ENCODE measurements at places on chromosomes 6 and 20.

- peak; percentile 90 for DNase-seq
Measured at GRCh38 chr6:148508401-148509041, 165.9 kb downstream of the SASH1 start.

GRCh38 chr6:43399932-43400487 lies 27.3 kb upstream of the ABCC10 start:
- no peak for DNase-seq

GRCh38 chr6:116096979-116097816 lies 3.5 kb upstream of the NT5DC1 start:
- DNase-seq, result no peak

- no peak for DNase-seq
Measured at GRCh38 chr6:40819182-40819834, 219.7 kb downstream of the UNC5CL start.

GRCh38 chr20:62146019-62146755 lies 2.6 kb downstream of the SS18L1 start:
- DNase-seq, result no peak

DNA sequence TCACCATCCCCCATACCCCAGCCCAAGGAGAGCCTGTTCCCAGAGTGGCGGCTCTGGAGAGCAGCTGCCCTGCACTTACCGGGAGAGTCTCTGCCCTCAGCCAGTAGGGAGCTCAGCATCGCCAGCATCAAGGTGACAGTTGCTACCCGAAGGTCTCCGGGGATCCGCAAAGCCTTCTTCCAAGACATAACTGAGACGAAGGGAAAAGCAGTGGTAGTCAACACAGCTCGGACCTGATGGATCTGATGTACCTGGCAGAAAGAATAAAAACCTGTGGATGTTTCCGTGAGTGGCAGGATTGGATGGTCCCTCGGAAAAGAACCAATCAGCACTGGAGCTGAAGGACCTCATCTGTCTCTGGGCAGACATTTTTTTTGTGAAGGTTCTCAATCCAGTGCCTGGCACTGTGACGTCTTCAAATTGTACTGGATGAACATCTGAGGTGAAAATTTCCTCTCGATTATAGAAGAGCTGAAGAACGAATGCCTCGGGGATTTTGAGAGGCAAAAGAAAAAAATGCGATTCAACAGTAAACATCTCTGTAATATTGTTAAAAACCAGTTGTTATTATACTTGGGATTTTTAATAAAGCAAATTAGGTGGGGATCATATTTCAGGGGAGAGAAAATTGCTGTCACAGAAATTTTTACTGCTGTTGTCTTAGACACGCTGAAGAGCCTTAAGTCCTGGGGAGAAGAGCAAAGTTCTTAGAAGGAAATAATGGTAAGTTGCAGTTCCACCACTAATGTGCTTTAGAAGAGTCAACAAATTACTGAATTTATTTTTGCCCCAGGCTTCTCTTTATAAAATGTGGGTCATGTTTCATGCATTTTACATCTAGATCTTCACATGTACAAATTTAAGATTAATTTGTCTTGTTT lies at the start of gene HLA-DQB1:
Gene HLA-DQB1 (minus strand): TSS at position 238 of the 881 bp plus-strand sequence. CDS start 50 bp downstream, at position 188.
- no peak for DNase-seq

DNA sequence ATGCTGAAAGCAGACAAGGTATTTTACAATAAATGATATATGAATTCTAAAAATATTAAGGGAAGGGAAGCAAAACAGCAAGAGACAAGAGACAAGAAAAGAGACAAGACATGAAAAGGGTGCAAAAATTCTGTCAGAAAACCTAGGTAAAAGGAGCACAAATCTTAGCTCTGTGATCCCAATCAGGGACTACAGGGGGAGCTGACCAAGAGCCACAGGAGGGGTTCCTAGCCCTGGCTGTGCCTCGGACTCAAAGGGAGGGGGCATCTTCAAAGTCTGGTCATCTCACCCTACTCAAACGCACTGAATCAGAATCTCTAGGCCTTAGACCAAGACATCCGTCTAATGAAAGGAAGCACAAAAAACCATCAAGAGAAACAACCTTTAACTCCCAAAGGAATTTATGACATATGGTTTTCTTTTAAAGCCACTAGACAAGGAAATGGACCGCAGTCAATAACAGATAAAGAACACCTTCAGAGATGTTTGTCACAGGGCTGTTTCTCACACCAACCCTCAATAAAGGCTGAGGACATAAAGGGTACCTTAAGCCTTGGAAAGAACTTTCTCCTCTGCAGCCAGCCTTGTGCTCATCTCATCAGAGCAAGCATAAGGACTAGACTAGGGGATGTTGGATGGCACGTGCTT lies 130.4 kb upstream of the CDYL start:
- no peak for DNase-seq

GRCh38 chr6:111926731-111927302 lies 53.6 kb upstream of the FYN start:
- no peak for DNase-seq

DNA sequence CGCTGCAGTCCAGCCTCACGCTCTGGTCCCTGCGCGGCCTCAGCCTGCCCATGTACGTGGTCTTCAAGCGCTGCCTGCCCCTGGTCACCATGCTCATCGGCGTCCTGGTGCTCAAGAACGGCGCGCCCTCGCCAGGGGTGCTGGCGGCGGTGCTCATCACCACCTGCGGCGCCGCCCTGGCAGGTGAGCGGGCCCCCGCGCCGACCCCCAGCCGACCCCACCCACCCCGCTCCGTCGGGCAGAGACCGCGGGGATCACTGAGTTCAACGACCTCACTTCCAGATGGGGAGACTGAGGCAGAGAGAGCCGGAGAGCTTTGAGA lies 545 bp downstream of the SLC35D3 start:
- DNase-seq, result no peak

DNA sequence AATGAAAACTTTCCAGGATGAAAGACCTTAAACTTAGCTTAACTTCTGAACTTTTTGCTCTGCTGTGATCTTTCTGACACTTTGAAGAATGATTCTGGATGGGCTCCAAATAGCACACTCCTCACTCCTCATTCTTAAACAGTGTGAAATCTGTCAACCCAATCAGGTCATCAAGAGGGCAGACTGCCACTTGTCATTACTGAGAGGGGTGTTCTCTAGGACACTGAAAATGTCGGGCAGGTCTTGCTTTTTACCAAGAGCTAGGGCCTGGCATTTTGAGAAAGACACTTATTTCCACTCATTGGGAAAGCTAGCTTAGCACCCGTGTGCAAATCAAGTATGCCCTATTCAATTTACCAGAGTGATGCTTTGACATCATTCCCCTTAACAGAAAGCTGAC lies 122.2 kb downstream of the MTFR2 start:
- DNase-seq, result no peak

- DNase-seq, result no peak
Measured at GRCh38 chr20:52590100-52590499, 382.1 kb upstream of the TSHZ2 start.

GRCh38 chr20:48169650-48170225 lies 384.5 kb upstream of the SULF2 start:
- DNase-seq, result peak; percentile 42

DNA sequence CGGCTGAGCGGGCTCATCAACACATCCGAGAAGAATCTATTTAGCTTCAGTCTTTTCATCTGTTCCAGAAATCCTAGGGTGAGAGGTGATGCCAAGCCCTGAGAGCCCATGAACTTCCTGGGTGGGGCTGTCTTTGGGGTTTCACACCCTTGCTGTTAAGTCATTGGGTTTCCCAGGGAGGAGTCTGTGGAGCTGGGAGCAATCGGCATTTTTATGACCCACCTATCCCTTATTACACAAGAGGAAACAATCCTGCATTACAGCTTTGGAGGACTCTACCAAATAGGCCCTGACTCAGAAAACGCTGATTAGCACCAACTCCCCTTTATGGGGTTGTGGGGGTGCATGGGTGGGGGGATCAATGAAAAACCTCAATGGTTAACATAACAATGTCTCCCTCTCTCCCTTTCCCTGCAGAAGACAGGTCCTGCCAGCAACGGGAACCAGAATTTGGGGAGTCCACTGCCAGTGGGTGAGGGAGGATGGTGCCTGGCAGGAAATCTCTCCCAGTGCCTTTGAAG lies 46.3 kb downstream of the EZR start:
- DNase-seq, result peak; percentile 38

- no peak for DNase-seq
Measured at GRCh38 chr6:3899970-3900439, 50.8 kb downstream of the FAM50B start.

- DNase-seq, result no peak
Measured at GRCh38 chr20:34705008-34705396, 858 bp downstream of the TP53INP2 start.

DNA sequence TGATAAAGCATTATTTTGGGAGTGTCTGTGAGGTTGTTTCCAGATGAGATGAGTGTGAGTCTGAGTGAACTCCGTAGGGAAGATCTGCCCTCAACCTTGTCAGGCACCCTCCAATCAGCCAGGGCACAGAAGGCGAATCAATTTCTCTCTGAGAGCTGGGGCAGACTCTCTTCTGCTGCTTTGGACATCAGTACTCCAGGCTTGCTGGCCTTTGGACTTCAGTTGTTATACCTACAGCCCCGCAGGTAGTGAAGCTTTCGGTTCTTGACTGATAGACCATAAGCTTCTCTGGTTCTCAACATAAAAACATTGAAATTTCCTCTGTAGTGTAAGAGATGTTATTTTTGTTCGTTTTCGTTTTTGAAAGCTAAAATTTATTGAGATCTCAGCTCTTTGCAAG lies 71.4 kb downstream of the MAFB start:
- DNase-seq, result no peak

DNA sequence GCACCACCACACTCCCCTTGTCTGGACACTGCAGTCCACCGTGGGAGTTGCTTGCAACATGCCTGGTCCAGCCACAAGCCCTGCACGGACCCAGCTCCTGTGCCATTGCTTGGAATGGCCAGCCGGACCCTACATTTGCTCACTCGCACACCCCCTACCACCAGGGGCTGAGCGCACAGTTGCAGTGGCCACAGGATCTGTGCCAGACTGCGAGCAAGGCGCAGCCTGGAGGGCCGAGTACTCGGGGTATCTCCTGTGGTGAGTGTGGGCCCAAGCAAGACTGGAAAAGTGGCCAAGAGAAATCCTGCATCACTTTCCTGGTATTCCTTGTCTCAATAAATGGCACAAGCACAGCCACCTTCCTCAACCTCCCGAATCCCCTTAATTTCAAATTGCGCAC lies 85.4 kb upstream of the SAMD5 start:
- DNase-seq, result no peak

- no peak for DNase-seq
Measured at GRCh38 chr6:115863211-115863610, 197.5 kb downstream of the FRK start.

- no peak for DNase-seq
Measured at GRCh38 chr6:1023229-1023628, 288.7 kb upstream of the FOXQ1 start.

- DNase-seq, result no peak
Measured at GRCh38 chr6:43695215-43695966, 7.8 kb upstream of the MRPS18A start.

DNA sequence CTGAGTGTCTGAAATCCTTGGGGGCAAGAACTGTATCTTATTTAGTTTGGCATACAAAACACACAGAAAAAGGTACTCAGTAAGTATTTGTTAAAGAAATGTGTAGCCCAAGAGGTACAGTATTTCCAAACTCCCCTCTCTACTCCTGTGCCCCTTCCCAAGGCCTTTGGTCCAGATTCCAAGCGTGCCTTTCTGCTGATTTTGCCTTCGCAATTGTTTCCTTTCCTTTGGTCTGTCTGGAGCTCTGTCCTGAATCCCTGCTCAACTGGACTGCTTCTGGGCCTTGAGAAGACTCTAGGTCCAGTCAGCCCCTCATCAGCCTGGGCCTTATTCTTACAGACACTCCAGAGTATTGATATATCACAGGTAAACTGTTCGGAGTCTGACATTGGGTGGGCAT lies 122.2 kb upstream of the SYNCRIP start:
- no peak for DNase-seq

GRCh38 chr6:89244241-89244985 lies 27.3 kb upstream of the GABRR1 start:
- DNase-seq, result no peak

GRCh38 chr6:31131595-31131994 lies 7.3 kb downstream of the PSORS1C2 start:
- no peak for DNase-seq

DNA sequence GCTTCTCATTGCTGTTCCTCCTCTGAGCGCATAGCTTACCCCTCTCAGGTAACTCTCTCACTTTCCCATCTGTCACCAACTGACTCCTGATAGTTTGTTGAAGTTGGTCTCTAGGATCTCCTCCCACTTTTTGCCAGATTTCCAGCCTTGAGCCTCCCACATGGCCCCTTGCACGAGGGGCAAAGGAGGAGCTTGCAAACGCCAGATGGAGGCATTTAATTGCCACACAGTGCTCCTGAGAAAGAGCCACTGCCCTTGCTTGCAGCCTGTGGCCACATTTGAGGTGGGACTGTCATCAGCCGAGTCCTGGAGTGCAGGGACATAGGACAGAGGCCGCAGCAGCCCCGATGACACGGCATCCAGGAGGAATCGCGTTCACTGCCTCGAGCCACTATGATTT lies 348.7 kb downstream of the SMOC2 start:
- no peak for DNase-seq

GRCh38 chr6:21589352-21590345 lies 3.9 kb upstream of the SOX4 start:
- DNase-seq, result peak; percentile 76

DNA sequence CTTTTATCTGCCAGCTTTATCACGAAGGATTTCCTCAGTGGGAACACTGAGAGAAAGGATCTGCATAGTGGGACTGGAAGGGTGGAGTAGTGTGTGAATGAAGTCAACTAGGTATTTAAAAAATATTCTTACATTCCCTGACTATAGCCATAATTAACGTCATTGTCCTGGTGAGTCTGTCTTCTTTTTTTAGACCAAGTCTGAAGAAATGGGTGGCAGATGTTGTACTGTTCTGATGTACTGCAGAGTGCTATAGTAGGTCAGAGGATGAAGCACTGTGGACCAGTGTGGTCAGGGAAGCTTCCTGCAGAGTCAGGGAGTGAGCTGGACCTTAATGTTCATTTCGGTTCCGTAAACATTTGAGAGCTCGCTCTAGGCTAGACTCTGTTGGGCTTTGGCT lies 11.9 kb downstream of the TULP4 start:
- DNase-seq, result no peak

DNA sequence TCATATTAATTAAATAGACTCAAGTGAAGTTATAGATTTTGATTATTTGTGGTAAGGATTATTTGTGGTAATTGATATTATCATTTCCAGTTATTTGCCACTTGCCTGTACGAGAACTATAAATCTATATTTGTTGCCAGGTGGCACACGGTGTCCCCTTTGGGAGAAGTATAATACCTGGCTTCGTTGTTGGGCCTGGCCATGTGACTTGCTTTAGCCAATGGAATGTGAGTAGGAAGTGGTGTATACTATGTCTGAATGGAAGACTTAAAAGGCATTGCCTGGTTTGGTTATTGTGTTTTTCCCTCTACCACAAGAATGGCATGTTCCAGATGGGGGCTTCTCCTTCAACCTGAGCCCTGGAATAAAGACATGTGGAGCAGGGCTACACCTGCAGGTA lies 228.1 kb downstream of the CDC5L start:
- DNase-seq, result no peak

- no peak for DNase-seq
Measured at GRCh38 chr6:91352878-91353277, 766.0 kb upstream of the MAP3K7 start.
